ENCODE measurements at places on chromosomes 7 and 10.

- DNase-seq, result peak; percentile 55
These were observed 4.9 kb upstream of the MEST start for GRCh38 chr7:130486954-130487436.

- DNase-seq, result no peak
These were observed 126.6 kb upstream of the LYZL2 start for GRCh38 chr10:30756151-30756550.

- no peak for DNase-seq
These were observed 89.6 kb downstream of the FZD1 start for GRCh38 chr7:91353848-91354247.

GRCh38 chr10:58706836-58707235, 194.2 kb downstream of the BICC1 start:
- no peak for DNase-seq

- DNase-seq, result no peak
These were observed 26.6 kb upstream of the R3HCC1L start for GRCh38 chr10:98107644-98108430.

DNA sequence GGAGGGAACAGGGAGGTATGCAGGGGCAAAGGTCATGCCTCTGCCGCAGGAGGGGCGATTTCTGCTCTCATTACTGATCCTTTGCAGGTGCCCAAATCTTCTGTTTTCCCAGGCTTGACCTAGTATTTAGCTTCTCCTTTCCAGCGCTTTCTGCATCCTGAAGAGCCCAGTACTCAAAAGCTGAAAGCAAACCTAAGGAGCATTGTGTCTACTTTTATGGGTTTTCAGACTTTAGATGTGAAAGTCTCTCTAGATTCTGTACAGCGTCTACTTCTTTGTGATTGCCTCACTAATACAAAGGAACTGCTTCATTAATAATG, 560 bp downstream of the GBF1 start:
- DNase-seq, result no peak

- DNase-seq, result no peak
These were observed 47.5 kb upstream of the DGKB start for GRCh38 chr7:14950013-14950412.

DNA sequence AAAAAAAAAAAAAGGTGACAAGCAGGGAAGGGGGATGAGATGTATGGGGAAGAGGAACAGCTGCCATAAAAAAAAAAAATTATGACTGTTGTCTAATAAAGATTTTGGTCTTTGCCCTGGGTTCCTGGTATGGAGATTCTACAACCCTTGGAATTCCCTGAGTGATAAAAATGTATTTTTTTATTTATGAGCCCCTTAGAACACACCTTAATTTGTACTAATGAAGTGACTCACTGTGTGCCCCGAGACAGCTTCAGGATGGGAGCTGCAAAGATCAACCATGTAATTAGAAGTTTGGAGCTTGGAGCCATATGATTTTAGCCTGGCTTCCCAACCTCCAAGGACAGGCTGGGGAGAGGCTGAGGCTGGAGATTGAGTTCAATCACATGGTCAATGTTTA, 69.7 kb downstream of the NHLRC2 start:
- no peak for DNase-seq

Data from trophoblast cell (in vitro differentiated cells and primary cell).